ENCODE measurements at places on chromosomes 16 and 17. TPM values are rescaled to one million over a fixed set of nuclear protein-coding genes. Genes with fewer than 3 reads are reported as not detected.

- no peak for DNase-seq
These were observed 1.5 kb downstream of the N4BP1 start for GRCh38 chr16:48608452-48608851.

DNA sequence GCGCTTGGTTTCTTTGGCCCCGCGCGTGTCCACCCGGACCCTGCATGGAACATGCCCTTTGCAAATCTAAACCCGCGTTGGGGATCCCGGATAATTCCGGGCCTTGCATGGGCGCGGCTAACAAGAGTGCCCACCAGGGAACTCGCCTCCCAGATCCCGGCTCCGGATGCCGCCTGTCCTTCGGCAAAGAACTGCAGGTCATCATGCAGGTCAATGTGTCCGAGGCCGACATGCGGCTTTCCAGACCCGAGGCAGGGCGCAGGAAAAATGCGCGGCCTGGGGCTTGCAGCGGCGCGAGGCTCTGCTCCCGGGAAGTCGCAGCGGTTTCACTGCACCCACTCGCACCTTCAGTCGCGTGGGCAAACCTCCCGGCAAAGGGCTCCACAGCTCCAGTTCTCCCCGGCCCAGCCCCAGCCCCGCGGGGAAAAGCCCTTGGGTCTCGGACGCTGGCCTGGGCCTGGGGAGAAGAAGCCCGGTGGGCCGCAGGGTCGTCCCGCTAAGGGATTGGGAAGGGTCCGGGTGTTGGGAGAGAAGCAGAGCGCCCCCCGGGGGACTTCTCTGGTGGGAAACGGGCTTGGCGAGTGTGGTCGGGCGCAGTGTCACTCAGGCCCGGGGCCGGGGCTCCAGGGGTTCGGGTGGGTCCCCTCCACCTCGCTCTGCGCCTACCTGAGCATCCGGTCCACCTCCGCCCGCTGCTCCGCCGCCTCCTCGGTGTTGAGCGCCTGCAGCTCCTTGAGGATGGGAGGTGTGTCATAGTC lies 805 bp downstream of the HNF1B start:
- DNase-seq, result peak; percentile 49

DNA sequence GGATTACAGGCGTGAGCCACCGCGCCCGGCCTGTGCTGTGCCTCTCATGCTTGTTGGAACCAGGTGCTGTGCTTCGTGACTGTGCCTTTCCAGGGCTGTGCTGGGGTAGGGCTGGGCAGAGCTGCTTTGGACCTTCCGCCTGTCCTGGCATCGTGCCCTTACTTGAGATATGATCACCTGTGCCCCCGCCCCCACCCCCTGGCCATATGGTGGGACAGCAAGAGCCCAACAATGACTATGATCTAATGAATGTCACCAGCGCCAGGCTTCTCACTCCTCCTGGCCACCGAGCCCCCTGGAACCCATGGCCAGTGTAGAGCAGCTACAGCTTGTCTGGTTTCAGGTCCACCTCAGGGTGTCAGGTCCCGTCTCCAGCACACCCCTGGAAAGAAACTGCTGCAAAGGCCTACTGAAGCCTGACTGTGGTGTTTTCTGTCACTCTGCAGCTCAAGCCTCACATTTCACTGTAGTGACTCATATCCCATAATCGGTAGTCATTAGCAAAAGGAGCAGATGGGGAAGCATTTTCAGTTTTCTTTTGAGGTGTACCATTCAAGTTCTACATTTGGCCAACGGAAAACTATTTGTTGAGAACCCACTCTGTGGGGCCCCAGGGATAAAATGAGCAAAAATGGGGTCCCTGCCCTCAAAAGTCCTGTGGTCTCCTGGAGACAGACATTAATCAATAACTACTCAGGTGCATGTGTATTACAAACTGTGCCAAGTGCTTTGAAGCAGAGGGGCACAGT lies 22.1 kb downstream of the FCSK start:
- DNase-seq, result no peak

DNA sequence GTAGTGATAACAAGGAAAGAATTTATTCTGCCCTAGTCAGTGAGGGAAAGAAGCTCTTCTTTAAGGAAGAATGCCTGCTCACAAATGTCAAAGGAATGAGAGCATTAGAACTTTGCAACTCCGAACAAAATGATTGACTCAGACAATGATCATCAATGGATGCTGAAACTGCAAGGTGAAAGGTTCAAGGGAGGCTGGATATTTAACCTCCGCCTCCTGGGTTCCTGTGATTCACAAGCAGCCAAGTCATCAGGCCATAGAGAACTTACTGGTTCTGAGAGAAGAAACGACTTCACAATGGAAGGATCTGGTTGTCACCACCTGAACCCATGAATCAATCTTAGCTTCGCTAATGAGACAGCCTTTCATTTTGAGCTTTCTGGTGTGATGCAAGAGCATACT lies 16.0 kb upstream of the SCNN1B start:
- no peak for DNase-seq

Gene KRTAP1-5
- not detected for total RNA-seq

DNA sequence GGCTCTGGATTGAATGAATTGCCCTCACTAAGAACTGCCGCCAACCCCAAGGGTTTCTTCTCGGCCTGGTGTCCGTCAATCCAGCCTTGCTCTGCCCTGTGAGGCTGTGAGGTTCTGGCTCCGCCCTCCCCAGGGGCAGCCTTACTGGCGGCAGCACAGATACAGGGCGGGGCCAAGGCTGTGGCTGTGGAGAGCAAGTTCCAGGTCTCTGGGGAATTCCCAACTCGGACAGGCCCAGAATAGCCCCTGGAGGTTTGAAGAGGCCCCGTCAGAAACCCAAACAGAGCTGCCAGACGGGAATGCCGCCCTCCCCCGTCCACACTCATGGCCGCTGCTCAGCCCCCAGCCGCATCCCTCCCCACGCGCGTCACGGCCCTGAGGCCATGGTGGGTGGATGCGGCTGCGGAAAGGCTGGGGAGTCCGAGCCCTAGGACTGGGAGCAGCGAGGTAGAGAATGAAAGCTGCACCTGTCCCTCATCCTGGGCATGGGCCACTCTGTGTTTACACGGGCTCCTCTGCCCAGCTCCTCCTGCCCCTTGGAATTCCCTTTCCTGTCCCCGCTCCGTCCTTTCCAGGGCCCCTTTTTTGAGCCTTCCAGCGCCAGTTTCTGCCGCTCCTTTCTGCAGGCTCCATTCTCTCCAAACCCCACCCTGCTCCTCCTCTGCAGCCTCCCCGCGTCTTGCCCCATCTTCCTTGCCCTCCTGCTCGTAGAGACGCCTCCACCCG lies 660 bp upstream of the PRRT2 start:
- peak; percentile 78 for DNase-seq

DNA sequence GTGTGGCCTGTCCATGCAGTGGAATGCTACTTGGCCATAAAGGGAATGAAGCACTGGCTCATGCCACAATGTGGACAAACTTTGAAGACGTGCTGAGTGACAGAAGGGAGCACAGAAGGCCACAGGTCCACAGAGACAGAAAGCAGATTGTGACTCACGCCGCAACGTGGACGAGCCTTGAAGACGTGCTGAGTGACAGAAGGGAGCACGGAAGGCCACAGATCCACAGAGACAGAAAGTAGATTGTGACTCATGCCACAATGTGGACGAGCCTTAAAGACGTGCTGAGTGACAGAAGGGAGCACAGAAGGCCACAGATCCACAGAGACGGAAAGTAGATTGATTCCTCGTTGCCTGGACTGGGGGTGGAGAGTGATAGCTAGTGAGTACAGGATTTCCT lies 19.2 kb downstream of the ZC3H18 start:
- DNase-seq, result no peak

DNA sequence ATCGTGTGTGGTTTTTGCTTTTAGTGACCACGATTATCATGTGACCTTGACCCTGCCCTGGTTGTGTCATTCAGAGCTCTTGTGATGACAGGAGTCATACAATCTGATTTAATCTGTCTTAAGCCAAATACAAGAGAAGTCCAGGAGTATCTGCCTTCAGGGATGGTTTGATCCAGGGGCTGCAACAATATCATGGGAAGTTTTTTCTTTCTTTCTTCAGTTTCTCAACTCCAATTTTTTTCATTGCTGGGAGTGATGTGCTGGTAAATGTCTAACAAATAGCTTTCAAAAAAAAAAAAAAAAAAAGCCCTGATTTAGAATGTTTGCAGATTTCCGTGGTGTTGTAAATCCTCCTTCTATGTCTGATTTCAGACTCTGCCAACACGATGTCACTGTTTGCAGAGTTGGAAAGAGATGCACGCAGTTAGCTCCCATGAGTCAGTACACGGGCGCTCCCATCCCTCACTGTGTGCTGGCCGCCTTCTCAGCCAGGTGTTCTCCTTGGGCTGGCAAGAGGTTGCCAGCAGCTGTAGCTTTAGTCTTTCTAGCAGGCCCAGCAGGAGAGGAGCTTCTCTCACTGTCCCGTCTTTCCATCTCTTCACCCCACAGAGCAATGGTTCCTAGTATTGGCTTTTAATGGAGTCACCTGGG lies 229.7 kb downstream of the SNX29 start:
- no peak for DNase-seq

DNA sequence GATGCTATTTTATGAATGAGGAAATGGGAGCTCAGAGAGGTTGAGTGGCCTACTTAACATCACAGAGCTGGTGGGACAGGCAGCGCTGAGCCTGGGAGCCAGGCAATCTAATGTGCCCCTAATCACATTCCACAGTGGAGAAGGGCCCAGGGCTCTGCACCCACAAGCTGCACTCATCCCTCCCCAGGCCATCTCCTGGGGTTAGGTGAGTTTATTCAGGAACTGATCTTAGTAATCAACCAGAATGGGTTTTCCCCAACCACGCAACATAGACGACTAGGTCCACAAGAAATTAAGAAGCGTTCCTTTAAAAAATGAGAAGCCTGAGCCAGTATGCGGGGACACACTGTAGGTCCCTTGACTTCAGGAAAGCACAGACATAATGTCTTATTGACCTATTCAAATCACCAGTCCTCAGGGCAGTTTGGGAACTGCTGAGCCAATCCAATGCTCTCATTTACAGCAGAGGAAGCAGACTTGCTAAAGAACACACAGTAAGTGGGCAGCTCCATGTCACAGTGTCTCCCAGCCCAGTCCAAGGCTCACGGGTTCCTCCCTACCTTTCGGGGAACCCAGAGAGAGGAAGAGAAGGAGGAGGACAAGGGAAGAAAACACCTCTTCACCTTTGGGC lies 2.3 kb downstream of the MPP3 start:
- no peak for DNase-seq

DNA sequence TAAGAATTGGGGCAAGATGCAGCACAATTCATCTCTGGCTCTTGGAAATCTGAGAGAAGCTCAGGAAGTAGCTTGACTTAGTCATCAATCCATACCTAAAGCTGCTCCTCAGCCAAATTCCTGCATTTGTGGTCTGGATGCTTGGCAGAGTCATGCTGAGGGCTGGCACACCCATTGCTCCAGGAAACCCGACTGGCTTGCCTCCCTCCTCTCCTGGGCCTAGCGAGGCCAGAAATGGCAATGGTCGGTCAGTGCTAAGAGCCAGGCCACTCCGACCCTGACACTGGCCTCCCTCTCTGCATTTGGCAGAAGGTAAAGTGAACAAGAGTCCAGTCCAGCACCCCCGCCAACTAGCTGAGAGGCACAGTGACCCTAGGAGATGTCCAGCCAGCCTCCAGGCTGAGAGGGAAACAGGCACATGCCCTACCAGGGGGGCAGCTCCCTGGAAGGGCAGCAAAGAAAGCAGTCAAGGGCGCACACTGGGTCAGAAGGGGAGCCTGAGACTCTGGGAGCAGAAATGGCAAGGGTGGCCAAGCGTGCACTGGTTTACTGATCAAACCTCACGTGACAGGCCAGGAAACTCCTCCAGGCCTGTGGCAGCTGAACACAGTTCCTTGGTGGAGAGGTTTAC lies 10.0 kb downstream of the POLDIP2 start:
- no peak for DNase-seq

GRCh38 chr17:71118039-71118438 lies 948.7 kb downstream of the KCNJ2 start:
- no peak for DNase-seq

DNA sequence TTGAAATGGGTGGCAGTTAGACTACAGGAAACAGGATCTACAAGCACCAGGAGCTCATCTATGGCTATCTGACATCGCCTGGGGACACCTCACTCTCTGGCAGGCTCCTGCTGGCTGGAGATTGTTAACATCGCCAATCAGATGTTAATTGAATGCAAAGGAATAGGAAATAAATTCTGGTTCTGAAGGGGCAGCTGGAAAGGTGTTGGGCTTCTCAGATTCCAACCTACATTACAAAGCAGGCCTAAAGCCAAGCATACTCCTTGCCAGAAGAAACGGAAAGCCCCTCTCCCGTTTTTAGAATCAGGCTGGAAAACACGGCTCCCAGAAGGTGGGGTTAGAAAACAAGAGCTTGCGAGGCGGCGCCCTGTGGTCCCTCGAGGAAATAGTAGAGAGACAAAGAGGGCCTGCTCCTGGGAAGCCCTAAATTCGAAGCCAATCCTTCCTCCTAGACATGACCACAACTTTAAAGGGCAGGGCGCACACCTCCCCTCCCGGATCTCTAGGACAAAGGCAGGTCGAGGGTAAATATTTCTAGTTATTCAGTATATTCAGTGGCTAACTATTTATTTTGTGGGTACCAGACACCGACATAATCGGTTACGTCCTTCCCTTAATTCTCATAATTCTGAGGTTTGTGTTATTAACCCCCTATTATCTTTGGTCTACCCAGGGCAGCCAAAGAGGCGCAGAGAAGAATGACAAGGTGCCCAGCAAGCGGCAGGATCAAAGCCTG lies 763 bp upstream of the TOM1L1 start:
- DNase-seq, result no peak

DNA sequence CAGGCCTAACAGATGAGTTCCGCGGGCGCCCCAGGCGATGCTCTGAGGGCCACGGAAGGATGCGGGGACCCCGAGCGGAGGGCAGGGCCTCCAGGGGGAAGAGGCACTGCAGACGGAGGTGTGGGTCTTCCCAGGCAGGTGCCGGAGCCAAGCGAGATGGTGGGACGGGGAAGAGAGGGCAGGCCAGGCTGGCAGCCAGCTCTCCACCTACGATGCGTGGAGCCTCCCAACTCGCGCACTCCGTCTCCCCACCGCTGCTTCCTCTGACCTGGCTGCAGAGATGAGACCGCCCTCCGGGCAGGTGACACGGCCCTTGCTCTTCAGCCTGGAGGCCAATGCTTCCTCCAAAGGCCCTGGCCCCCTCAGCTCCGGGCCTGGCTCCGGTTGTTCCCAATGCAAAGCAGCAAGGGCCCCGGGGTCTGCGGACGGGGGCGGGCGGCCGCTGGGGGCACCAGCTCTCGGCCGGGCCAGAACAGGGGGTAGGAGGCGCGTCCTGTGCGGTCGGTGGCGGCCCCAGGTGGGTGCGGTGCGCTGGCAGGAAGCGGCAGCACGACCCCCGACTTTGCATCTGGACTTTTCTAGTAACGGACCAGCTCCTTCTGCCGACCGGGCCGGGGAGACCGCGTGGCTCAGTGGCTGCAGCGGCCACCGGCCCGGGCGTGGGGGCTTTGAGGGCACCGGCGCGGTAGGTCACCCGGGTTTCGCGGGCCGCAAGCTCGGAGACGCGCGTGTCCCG lies 1.5 kb upstream of the SOX8 start:
- no peak for DNase-seq

Gene KDM6B
- 50.9 TPM for total RNA-seq
